BJ (cell line): ENCODE measurements at places on chromosomes 11 and 22.

DNA sequence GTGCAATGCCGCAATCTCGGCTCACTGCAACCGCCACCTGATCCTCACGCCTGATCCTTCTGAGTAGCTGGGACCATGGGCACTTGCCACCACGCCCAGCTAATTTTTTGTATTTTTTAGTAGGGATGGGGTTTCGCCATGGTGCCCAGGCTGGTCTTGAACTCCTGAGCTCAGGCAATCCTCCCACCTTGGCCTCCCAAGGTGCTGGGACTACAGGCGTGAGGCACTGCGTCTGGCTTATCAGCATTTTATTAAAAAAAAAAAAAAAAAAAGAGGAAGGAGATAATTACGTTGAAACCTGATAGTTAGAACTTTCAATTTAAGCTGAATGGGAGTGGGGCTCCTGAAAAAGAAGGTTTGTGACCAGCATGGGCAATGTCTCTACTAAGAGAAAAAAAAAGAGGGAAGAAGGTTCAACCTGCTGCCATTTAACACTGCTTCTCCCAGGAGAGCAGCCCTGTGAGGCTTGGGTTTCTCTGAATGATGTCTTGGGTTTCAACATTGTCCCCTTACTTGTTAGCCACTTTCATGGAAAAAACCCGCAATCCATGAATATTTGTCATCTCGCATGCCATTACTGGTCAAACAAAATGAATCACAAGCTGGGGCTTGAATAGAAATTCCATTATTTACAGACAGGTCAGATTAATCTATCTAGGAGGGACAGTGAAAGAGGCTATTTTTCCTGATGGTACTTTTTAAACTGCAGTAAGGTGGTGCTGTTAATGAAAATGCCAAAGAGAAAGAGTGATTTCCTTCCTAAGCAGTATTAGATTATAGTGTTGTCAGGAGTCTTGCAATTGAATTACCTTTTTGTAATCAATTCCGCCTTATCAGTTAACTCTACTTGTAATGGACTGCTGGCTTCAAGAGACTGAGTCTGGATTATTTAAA, 72.5 kb downstream of the PACS1 start:
- DNase-seq = no peak

GRCh38 chr22:43273902-43274484, 69.2 kb downstream of the SCUBE1 start:
- no peak for DNase-seq

- no peak for DNase-seq
These were observed 3.9 kb downstream of the BCR start for GRCh38 chr22:23184100-23184763.

DNA sequence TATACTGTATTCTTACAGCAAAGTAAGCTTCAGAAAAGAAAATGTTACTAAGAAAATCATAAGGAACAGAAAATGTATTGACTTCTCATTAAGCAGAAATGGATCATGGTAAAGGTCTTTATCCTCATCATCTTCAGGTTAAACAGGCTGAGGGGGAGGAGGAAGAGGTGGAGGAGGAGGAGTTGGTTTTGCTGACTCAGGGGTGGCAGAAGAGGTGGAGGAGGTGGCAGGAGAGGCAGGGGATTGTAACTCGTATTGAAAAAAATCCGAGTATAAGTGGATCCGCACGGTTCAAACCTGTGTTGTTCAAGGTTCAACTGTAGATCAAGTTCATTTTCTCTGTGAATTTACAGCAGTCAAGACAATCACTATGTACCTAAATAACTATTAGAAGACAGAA, 13.0 kb downstream of the GLB1L3 start:
- DNase-seq = no peak

DNA sequence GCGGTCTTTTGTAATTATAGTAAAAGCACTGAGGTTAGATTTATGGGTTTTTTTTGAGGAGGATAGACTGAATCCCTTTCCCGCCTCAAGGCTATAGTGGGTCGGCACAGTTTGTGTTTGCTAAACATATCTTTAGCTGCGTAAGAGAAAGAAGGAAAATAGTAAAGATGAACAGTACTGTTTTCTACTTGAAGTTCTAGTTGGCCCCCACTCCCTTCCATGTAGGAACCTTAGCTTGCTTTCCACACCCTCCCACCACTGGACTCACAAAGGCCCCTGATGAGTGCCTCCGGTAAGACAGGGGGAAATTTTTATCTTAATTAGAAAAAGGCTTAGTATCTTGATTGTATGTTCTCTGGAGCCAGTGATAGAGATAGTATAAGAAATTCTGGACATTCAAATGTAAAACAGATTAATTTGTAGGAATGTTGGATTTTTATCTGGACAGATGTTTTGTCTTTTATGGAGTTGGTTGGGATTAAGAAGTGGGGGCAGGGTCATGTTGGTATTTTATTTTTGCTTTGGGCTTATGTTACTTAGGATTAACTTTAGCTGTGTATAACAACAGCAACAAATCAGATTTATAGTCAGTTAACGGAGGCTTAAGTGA, 49.4 kb downstream of the PTPRJ start:
- no peak for DNase-seq

- DNase-seq = no peak
These were observed 3.4 kb downstream of the NLRP6 start for GRCh38 chr11:281486-282161.

DNA sequence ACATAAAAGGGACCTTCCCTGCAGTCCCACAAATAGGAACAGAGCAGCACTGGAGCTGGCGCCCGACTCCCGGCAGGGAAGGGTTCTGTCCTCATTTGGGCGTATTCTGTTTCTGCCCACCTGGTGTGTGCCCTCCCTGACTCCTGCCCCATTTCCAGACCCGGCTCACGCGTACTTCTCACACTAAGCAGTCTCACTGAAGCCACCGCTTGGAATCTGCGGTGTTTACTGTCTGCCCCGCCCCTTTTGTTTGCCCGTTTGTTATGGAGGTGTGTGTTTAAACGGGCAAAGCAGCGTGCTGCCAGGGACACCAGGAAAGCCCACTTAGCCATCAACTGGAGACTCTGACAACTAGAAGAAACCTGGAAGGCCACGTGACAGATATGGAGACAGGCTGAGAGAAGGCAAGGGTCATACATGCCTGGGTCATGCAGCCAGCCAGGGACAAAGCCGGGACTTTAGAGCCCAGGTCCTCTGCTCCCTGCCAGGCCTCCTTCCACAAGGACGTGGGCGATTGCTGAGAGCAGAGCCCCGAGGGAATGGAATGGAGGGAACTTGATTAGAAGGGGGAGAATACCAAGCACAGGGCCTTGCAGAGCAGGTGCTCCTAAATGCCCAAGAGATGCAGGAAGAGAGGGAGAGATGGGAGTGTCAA, 8.7 kb upstream of the EFCAB6 start:
- DNase-seq = no peak

DNA sequence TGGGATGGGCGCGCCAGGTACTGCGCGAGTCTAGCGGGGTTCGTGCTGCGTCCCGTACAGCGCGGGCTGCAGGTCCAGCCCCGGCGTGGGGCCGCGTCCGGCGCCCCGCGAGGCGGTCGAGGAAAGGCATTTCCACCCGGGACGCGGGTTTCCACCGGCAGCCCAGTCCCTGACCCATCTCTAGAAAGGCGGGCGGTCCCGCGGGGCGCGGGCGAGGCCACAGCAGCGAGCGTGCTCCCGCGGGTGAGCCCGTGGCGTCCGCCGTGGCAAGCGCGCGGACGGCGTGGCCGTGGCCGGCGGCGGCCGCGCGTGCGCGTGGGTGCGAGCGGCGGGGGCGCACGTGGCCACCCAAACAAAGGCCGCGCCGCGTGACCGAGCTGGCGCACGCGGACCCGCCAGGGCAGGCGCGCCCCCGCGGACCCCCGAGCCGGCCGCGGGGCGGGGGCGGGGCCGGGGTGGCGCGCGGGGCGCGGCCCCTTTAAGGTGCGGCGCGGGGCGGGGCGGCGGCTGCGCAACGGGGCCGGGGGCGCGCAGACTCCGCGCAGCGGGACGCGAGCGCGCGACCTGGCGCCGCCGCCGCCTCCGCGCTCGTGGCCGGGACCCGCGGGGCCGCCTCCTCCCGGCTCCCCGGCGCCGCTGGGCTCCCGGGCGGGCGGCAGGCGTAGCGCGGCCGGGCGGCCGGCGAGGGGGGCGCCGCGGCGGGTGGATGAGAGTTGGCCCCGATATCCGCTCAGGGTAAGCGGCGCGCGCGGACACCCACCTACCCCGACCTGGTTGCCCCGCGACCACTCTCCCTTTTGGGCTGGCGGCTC, 39.3 kb upstream of the CELSR1 start:
- no peak for DNase-seq

DNA sequence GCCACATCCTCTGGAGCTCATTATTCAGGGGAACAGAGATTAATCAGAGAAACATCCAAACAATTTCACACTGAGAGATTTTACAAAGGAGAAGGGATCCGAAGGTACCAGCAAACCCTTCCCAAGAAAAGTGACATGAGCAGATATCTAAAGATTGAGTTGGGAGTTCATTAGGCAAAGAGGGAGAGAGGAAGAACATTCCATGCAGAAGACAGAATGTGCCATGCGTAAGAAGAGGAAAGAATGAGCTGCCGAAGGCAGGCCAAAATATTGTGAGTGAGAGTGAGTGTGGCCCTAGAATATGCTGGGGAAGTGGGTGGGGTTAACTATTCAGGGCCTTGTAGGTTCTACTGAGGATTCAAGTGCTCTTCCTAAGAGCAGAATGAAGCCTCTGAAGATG, 50.0 kb upstream of the LYVE1 start:
- DNase-seq = no peak

DNA sequence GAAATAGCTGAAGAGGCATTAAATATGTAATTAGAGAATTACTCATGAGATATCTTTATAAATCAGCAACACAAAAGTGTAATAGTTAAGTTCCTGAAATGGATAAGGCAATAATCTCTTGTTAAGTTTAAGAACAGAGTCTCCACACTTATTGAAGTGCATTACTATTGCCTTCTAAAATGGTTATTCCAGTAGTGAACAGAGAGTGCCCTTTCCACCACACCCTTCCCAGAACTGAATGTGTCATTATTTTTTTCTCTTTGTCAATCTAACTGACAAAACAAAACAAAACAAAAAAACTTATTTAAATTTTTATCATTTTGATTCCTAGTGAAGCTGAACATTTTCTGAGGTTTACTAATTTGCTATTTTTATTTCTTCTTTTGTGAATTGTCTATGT, 9.2 kb upstream of the PRRG4 start:
- no peak for DNase-seq

DNA sequence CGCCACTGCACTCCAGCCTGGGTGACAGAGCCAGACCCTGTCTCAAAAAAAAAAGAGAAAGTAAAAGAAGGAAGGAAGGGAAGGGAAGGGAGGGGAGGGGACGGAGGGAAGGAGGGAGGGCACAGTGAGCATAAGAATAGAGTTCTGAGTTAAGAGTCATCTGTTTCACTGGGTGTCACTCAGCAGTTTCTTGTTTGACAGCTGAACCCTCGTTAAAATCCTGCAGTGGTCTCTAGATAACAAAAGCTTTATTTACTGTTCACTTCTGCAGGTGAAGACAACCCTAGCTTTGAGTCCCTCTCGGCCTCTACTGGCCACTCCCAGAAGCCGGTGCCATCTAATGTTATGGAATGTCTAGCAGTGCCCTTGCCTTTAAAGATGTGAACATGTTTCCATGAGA, 71.2 kb downstream of the CLPB start:
- DNase-seq = no peak

- no peak for DNase-seq
These were observed 7.1 kb upstream of the ADORA2A start for GRCh38 chr22:24420072-24420976.

DNA sequence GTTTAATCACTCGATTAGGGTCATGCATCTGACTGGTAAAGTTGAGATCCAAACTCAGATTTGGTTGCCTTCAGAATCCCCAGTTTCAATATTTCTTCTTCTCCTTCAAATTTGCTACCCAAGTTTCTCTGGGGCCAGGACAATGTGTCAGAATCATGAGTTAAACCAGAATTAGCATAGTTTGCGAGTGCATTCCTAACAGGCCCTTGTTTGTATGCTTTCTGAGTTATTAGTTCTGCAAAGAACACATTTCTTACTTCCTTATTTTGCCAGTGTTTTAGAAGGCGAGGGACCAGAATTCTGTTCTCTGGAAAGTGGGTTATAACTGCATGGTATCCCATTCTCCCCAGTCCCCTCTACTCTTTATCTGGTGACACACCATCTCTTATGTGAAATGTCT, 112.0 kb downstream of the ARL14EP start:
- no peak for DNase-seq

GRCh38 chr11:117985953-117986887, at the start of gene IL10RA:
TSS of gene IL10RA (plus strand) at chr11:117986394. CDS start at chr11:117986468, 74 bp downstream.
- DNase-seq = no peak
